ENCODE measurements at places on chromosomes 3 and 15. TPM values are rescaled to one million over a fixed set of nuclear protein-coding genes. Genes with fewer than 3 reads are reported as not detected.
A peak's percentile ranks its signal among the peaks of the same experiment; 100 is the strongest.

The ACTRT3 gene
- 2.2 TPM for total RNA-seq

- no peaks in the 10 kb centered on the region for H3K4me1 ChIP-seq
- no peak overlapping the region for H3K27ac ChIP-seq
- DNase-seq: no peak
- no peaks in the 10 kb centered on the region for H3K36me3 ChIP-seq
Measured at GRCh38 chr3:161600173-161600572, 103.6 kb downstream of the OTOL1 start.

- H3K4me1 ChIP-seq: peaks cover 6% of the 10 kb centered on the region
- H3K4me3 ChIP-seq: no peak overlapping the region
- H3K36me3 ChIP-seq: no peaks in the 10 kb centered on the region
Measured at GRCh38 chr3:123036352-123037014, 8.9 kb upstream of the SEMA5B start.

GRCh38 chr15:89130201-89130600 is 41.9 kb downstream of the ABHD2 start:
- DNase-seq: no peak
- H3K27ac ChIP-seq: no peak overlapping the region
- H3K27me3 ChIP-seq: no peaks in the 10 kb centered on the region
- H3K4me1 ChIP-seq: peaks cover 31% of the 10 kb centered on the region
- peaks cover 19% of the 10 kb centered on the region for H3K36me3 ChIP-seq

DNA sequence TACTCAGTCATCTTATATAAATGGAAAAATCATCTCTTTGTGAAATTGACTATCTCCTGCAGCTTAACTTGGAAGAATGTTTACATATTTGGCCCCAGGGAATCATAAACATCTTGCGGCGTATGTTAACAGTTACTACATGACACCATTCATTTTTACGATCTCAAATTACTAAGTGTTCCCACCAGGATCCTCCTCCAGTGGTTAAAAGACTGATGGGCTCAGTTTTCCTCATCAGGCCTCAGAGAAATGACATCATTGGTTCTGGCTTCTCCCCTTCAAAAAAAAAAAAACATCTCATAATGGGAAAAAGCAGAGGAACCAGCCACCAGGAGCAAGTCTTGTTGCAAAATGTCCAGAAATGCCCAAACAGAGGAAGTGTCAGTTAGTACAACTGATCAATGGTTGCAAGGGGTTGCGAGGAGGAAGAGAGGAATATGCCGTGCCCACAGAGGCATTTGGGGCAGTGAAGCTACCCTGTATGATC is 70.5 kb upstream of the LIPC start:
- no peaks in the 10 kb centered on the region for H3K36me3 ChIP-seq
- no peaks in the 10 kb centered on the region for H3K27me3 ChIP-seq
- no peak for DNase-seq
- H3K27ac ChIP-seq: no peak overlapping the region
- no peak overlapping the region for H3K4me3 ChIP-seq

The CD80 gene
- total RNA-seq: not detected

GRCh38 chr3:188390343-188390718 is 236.4 kb downstream of the LPP start:
- H3K4me3 ChIP-seq: no peak overlapping the region
- no peak for DNase-seq
- H3K4me1 ChIP-seq: peaks cover 25% of the 10 kb centered on the region
- no peak overlapping the region for H3K27ac ChIP-seq

The C3orf49 gene
- total RNA-seq: not detected

The SEMA3G gene
- total RNA-seq: 0.12 TPM

The ROBO1 gene
- total RNA-seq: 33.9 TPM

- H3K27me3 ChIP-seq: no peaks in the 10 kb centered on the region
- DNase-seq: no peak
- H3K36me3 ChIP-seq: no peaks in the 10 kb centered on the region
- no peak overlapping the region for H3K4me3 ChIP-seq
Measured at GRCh38 chr3:7760718-7761117, 740.9 kb upstream of the LMCD1 start.

GRCh38 chr3:125313060-125313635 is 62.0 kb downstream of the ZNF148 start:
- peaks cover 48% of the 10 kb centered on the region for H3K36me3 ChIP-seq
- H3K4me3 ChIP-seq: no peak overlapping the region
- H3K27me3 ChIP-seq: no peaks in the 10 kb centered on the region
- H3K4me1 ChIP-seq: peaks cover 17% of the 10 kb centered on the region
- no peak for DNase-seq

The MKRN3 gene
- not detected for total RNA-seq

The GLCE gene
- total RNA-seq: 22.4 TPM

The SERPINI1 gene
- total RNA-seq: 2.2 TPM

The OR5K3 gene
- not detected for total RNA-seq

DNA sequence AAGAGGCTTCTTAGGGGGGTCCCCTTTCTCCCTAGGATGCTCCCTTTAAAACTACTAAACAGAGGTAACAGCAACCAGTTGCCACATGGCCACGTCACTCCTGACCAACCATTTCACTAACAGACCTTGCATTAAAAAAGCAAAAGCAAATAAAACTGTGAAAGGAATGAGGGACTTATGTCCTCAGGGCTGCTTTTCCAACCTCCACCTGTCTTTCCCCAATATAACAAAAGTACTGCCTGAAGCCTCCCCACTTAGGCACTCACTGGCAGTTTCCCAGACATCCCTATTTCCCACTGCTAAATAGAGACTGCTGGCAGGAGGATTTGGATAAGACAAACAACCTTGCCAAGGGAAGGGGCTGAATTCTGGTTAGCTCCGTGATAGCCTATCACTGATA is 130.3 kb downstream of the ATP8B4 start:
- no peak for DNase-seq
- H3K27ac ChIP-seq: no peak overlapping the region
- no peaks in the 10 kb centered on the region for H3K27me3 ChIP-seq
- H3K4me3 ChIP-seq: no peak overlapping the region
- H3K4me1 ChIP-seq: no peaks in the 10 kb centered on the region

- peak overlapping the region; percentile 99 for H3K4me3 ChIP-seq
- DNase-seq: no peak
- peaks cover 10% of the 10 kb centered on the region for H3K4me1 ChIP-seq
Measured at GRCh38 chr3:131501949-131502348, 822 bp downstream of the MRPL3 start.

GRCh38 chr15:27870320-27870719 is 228.8 kb downstream of the OCA2 start:
- no peaks in the 10 kb centered on the region for H3K36me3 ChIP-seq
- H3K27me3 ChIP-seq: no peaks in the 10 kb centered on the region
- no peak for DNase-seq
- no peaks in the 10 kb centered on the region for H3K4me1 ChIP-seq
- no peak overlapping the region for H3K27ac ChIP-seq

- H3K27ac ChIP-seq: no peak overlapping the region
- no peaks in the 10 kb centered on the region for H3K27me3 ChIP-seq
- H3K4me3 ChIP-seq: no peak overlapping the region
Measured at GRCh38 chr3:28268989-28269388, 27.6 kb downstream of the CMC1 start.

- DNase-seq: no peak
- H3K27ac ChIP-seq: no peak overlapping the region
- no peaks in the 10 kb centered on the region for H3K36me3 ChIP-seq
- no peaks in the 10 kb centered on the region for H3K27me3 ChIP-seq
- H3K4me3 ChIP-seq: no peak overlapping the region
Measured at GRCh38 chr3:131518680-131519079, 15.9 kb upstream of the MRPL3 start.

The RASGRP1 gene
- 9.0 TPM for total RNA-seq

The GOLGA8S gene
- total RNA-seq: 0.09 TPM

DNA sequence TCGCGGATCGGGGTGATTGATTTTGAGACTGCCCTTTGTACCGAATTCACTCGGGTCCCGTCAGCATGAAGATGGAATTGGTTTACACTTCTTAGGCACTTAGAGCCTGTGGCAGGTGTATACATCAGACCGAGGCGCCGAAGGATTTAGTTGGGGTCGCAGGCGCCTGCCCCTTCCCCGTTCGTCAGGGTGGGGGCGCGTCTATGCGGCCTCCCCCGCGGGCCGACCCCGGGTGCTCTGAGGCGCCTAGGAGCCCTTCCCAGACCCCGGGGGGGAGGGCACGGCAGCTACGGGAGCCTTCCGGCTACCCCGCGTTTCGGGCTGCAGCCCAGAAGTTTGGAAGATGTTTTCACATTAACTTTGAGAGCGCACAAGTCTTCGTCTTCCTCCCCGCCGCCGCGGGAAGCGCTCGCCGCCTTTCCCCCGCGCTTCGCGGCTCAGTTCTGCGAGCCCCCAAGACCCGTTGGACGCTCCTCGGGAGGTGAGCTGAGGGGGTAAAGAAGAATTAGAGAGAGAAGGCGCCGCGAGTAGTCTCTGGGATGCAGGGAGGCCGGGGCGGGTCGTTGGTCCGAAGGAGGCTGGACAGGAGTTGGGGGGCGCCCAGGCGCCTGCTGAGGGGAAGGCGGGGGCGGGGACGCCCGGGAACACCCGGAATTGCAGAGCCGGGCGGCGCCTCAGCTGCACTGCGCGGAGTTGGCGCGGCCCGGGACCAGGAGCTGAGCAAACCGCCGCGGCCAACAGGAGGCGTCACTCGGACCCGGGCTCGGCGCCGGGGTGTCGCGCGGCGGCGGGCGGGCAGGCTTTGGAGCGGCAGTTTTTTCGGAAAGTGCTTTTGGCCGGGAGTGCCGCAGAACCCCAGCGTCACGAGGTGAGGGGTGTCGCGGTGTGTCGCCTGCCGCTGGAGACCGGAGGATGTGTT is 780 bp downstream of the TIPARP start:
- peak; percentile 67 for DNase-seq
- no peaks in the 10 kb centered on the region for H3K27me3 ChIP-seq
- H3K27ac ChIP-seq: peak overlapping the region; percentile 99
- peaks cover 55% of the 10 kb centered on the region for H3K4me1 ChIP-seq

- no peaks in the 10 kb centered on the region for H3K4me1 ChIP-seq
- H3K36me3 ChIP-seq: no peaks in the 10 kb centered on the region
- no peak overlapping the region for H3K27ac ChIP-seq
- no peak for DNase-seq
- H3K4me3 ChIP-seq: no peak overlapping the region
- H3K27me3 ChIP-seq: no peaks in the 10 kb centered on the region
Measured at GRCh38 chr15:83673385-83673784, 19.5 kb downstream of the ADAMTSL3 start.

The LMCD1 gene
- 46.0 TPM for total RNA-seq

DNA sequence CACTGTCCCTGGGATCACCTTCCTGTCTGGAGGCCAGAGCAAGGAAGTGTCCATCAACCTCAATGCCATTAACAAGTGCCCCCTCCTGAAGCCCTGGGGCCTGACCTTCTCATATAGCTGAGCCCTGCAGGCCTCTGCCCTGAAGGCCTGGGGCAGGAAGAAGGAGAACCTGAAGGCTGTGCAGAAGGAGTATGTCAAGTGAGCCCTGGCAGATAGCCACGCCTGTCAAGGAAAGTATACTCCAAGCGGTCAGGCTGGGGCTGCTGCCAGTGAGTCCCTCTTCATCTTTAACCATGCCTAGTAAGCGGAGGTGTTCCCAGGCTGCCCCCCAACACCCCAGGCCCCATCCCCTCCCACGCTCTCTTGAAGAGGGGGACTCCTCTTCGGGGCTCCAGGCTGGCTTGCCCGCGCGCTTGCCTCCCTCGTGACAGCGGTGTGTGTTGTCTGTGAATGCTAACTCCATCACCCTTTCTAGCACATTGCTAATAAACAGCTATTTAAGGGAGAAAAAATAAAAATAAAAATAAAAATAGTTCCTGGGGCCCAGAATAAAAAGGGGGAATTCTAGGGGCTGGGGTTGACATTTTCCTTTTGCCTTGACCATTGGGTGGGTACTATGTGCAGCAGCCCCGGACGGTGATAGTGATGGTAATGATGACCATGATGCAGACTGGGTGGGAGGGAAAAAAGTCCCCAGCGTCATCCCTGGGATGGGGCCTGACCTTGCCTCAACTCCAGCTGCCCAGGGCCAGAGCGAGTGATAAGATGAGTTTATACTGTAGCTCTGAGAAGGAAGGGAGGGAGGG is 3.3 kb upstream of the ALAS1 start:
- no peak overlapping the region for H3K27ac ChIP-seq
- peaks cover 27% of the 10 kb centered on the region for H3K36me3 ChIP-seq
- no peak overlapping the region for H3K4me3 ChIP-seq

GRCh38 chr3:116886202-116886893 is 176.8 kb downstream of the TUSC7 start:
- H3K36me3 ChIP-seq: no peaks in the 10 kb centered on the region
- no peak overlapping the region for H3K27ac ChIP-seq
- no peaks in the 10 kb centered on the region for H3K27me3 ChIP-seq
- DNase-seq: no peak

GRCh38 chr3:120394347-120394746 is 45.2 kb upstream of the LRRC58 start:
- no peak overlapping the region for H3K4me3 ChIP-seq
- H3K27me3 ChIP-seq: no peaks in the 10 kb centered on the region
- no peaks in the 10 kb centered on the region for H3K36me3 ChIP-seq
- DNase-seq: no peak
- no peak overlapping the region for H3K27ac ChIP-seq
- no peaks in the 10 kb centered on the region for H3K4me1 ChIP-seq

DNA sequence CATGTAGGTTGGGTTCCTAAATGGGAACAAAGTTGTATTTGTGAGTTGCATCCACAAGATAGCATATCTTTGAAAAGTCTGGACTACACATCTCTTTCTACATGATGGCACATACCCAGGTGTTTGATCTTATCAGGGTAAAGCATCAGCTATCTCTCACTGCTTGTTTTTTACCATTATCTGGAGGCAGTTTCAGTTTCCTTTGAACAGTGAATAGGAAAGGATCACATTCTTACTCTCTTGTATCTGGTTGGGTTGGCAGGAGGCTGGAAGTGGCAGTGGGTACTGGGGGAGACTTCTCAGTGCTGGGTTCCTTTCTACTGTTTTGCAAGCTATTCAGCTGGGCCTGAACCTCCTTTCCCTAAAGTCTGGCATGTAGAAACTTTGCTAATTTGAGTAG is 4.1 kb downstream of the CEMIP start:
- no peak overlapping the region for H3K27ac ChIP-seq
- no peak overlapping the region for H3K4me3 ChIP-seq
- H3K27me3 ChIP-seq: peaks cover 60% of the 10 kb centered on the region
- peaks cover 20% of the 10 kb centered on the region for H3K36me3 ChIP-seq

DNA sequence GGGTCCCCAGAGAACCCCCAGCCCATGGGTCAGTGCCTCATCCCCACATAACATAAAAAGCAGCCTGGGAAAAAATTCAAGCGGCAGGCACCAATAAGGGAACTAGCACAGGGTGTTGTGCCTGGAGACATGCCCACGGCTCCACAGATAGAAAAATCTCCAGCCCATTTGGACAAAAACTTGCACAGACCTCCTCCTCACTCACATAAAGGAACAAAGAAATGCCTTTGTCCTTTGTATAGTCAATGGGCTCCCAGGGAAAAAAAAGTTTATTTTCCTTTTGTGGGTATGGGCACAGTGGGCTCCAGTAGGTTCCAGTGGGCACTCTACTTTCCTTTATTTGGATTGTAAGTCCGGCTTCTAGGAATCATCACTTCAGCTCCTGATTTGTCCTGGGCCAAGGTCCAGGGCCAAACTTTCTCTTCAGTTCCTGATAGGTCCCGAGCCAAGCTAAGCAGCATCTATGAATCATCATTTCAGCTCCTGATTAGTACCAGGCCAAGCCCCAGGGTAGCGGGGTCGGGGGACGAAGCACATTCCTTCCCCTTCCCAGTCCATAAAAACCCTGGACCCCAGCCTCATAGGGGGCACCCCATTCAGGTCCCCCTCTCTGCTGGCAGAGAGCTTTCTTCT is 1.6 kb upstream of the DNAH12 start:
- DNase-seq: no peak
- no peak overlapping the region for H3K4me3 ChIP-seq
- peaks cover 14% of the 10 kb centered on the region for H3K4me1 ChIP-seq
- no peak overlapping the region for H3K27ac ChIP-seq
- H3K27me3 ChIP-seq: no peaks in the 10 kb centered on the region
- no peaks in the 10 kb centered on the region for H3K36me3 ChIP-seq

- H3K4me3 ChIP-seq: no peak overlapping the region
- no peak overlapping the region for H3K27ac ChIP-seq
- no peaks in the 10 kb centered on the region for H3K36me3 ChIP-seq
- no peaks in the 10 kb centered on the region for H3K27me3 ChIP-seq
Measured at GRCh38 chr3:125163739-125164601, 48.6 kb downstream of the SLC12A8 start.
